Gastrocnemius medialis (tissue), 4 donors: ENCODE measurements at places on chromosomes 3 and 15. TPM values are rescaled to one million over a fixed set of nuclear protein-coding genes. Genes with fewer than 3 reads are reported as not detected.

DNA sequence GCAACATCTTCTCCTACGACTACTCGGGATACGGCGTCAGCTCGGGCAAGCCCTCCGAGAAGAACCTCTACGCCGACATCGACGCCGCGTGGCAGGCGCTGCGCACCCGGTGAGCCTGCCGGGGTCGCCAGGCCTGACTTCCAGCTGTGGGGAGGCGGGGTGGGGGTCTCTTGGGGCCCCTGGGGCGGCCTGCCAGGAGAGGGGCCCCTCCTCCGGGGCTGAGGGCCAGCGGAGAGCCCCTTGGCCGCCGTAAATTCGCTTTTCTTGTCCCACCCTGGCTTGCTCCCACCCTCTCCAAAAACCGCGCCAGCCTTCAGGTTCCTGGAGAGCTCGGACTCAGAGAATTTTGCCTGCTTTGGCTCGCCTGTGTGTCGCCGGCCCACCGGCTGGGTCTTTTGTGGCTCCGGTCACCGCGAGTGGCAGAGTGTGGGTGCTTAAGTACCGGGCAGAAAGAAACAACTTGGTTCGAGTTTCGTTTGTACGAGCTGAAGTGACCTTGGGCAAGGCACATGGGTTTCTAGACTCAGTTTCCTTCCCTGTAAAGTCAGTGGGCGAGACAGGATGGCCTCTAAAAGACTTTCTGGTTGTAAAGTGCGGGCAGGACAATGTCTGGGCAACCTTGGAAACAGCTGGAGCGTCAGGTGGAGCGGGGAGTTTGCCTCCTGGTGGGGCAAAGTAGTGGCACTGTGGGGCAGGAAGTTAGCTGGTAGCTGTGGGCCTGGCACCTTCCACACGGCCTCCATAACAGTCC lies 976 bp downstream of the ABHD17C start:
- H3K36me3 ChIP-seq: no peaks in the 10 kb centered on the region
- DNase-seq: no peak
- no peak overlapping the region for H3K27ac ChIP-seq

- no peaks in the 10 kb centered on the region for H3K27me3 ChIP-seq
- no peaks in the 10 kb centered on the region for H3K4me1 ChIP-seq
- H3K4me3 ChIP-seq: no peak overlapping the region
- H3K36me3 ChIP-seq: no peaks in the 10 kb centered on the region
These were observed 95.5 kb downstream of the FHIT start for GRCh38 chr3:61155701-61156292.

Gene ANXA2
- 304 TPM for total RNA-seq

DNA sequence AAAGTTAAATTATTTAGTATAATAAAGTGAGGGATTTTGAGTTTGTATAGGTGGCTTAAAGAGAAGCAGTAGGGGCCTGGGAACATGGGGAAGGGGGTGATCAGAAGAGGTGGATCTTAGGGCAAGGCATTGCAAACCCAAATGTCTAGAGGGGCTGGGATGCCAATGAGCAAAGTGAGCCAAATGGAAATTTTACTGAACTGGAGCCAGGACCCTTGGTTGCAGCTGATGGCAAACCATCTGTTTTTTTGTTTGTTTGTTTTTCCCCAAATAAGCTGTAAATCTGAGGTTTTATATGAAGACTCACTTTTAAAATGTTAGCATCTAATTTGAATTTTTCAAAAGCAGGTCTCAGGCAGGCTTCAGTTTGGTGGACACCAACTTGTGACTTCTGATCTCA lies 14.8 kb upstream of the PARP14 start:
- no peaks in the 10 kb centered on the region for H3K27me3 ChIP-seq
- no peaks in the 10 kb centered on the region for H3K4me1 ChIP-seq
- no peak overlapping the region for H3K4me3 ChIP-seq
- no peak overlapping the region for H3K27ac ChIP-seq

DNA sequence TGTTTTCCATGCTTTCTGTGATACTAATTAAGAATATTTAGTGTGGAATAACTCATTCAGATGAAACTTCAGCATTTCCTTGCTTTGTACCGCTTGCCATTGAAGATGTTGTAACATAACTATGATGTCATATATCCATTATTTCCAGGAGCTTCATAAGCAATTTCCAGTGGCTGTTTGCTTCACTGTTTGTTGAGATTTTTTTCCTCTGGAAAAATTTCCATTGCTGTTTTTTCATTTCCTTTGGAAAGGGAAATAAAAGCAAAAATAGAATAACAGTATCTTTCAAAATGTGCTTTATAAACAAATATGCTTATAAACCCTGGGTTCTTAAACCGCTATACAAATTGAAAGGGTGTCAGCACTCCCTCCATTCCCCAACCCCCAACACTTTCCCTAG lies 319.6 kb upstream of the SEMA6D start:
- no peak overlapping the region for H3K27ac ChIP-seq
- no peak overlapping the region for H3K4me3 ChIP-seq
- no peaks in the 10 kb centered on the region for H3K27me3 ChIP-seq
- no peak for DNase-seq
- no peaks in the 10 kb centered on the region for H3K4me1 ChIP-seq
- H3K36me3 ChIP-seq: no peaks in the 10 kb centered on the region

DNA sequence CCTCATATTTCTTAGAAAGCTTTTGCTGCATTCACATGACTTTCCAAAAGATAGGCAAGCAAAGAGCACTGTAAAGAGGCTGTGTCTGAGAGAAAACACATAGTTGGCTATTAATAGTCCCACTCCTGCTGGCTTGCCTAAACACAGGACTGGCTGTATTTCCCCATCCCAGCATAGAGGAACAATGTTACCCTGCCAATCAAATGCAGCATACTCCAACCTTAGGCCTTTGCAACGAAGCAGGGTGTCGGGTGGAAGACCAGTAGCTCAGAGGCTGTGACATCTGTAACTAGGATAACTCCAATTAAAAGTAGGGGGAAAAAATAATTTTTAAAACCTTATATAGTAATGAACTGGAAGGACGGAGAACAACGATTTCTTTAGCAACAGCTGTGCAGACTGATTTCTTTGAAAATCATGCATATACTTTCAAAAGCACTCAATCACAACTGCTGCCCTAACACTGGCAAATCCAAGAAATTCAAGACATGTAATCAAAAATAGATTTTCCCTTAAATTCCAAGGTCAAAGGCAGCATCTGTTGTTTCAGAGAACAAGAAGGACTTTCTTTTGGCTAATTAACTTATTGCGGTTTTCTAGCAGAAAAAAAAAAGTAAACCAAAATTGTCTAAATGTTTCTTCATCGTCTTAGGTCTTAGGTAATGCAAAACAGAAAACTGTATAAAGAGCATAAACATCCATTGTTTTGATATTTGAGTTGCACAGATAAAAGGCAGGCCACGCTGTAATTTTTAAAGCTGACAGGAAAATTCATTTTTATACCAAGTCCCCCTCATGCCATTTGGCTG lies 139.3 kb downstream of the TNIK start:
- peak overlapping the region; percentile 77 for H3K27ac ChIP-seq
- H3K4me3 ChIP-seq: no peak overlapping the region
- H3K36me3 ChIP-seq: no peaks in the 10 kb centered on the region
- peak; percentile 83 for DNase-seq
- H3K27me3 ChIP-seq: no peaks in the 10 kb centered on the region

- H3K27me3 ChIP-seq: no peaks in the 10 kb centered on the region
- H3K27ac ChIP-seq: peak overlapping the region; percentile 84
- no peaks in the 10 kb centered on the region for H3K36me3 ChIP-seq
- peaks cover 60% of the 10 kb centered on the region for H3K4me1 ChIP-seq
- no peak for DNase-seq
These were observed 4.6 kb downstream of the STIMATE start for GRCh38 chr3:52892625-52893311.

DNA sequence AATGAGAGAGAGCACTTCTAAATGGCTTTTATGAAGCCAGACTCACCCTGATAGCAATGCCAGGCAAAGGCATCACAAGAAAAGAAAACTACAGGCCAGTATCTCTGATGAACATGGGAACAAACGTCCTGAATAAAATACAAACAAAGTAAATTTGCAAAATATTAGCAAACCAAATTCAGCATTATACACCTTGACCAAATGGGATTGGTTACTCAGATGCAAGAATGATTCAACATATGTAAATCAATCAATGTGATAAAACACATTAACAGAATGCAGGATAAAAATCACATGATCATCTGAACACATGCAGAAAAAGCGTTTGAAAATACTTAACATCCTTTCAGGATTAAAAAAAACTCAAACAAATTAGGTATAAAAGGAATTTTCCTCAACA lies 494.9 kb upstream of the CCDC54 start:
- no peak overlapping the region for H3K4me3 ChIP-seq
- H3K27ac ChIP-seq: no peak overlapping the region
- H3K27me3 ChIP-seq: no peaks in the 10 kb centered on the region
- no peaks in the 10 kb centered on the region for H3K4me1 ChIP-seq

DNA sequence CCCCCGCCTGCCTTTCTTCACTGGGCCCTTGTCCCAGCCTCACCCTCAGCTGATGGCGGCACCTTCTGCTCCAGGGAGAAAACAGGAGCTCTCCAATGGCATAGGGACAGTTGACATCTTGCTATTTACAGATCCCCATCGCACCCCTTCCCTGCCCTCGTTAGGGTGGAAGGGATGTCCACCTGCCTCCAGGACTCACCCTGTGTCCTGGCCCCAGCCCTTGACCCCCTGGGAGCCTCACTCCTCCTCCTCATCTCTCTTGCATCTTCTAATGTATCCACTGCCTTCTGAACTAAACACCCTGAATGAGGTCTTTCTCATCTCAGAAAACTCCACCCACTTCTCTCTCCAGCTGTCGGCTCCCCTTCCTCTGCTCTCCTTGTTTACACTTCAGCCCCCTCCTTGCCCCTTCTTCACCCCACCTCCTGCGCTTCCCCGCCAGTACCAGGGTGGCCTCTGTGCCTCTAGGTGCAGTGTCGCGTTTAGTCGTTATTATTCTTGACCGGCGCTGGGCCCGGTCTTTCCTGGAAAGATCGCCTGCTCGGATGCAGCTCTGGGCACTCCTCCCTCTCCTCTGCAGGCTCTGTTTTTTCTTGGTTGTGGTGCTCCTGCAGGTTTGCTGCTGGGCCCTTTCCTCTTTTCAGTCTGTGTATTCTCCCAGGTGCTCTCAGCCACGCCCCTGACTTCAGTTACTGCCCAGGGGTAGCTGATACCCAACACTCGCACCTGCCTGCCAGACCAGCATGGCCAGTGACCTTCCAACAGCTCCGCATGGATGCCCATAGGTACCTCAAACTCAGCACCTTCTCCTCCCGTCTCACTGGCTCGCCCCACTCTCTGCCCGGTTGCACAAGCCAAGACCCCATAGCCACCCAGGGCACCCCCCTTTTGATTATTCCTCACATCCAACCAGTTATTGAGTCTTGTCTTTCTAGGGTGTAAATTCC lies 42.9 kb downstream of the PML start:
- DNase-seq: no peak
- no peak overlapping the region for H3K4me3 ChIP-seq
- no peaks in the 10 kb centered on the region for H3K27me3 ChIP-seq
- H3K36me3 ChIP-seq: peaks cover 35% of the 10 kb centered on the region
- no peak overlapping the region for H3K27ac ChIP-seq

GRCh38 chr3:66629982-66630368 lies 129.2 kb upstream of the LRIG1 start:
- H3K36me3 ChIP-seq: no peaks in the 10 kb centered on the region
- DNase-seq: no peak
- no peak overlapping the region for H3K27ac ChIP-seq
- H3K4me3 ChIP-seq: no peak overlapping the region

DNA sequence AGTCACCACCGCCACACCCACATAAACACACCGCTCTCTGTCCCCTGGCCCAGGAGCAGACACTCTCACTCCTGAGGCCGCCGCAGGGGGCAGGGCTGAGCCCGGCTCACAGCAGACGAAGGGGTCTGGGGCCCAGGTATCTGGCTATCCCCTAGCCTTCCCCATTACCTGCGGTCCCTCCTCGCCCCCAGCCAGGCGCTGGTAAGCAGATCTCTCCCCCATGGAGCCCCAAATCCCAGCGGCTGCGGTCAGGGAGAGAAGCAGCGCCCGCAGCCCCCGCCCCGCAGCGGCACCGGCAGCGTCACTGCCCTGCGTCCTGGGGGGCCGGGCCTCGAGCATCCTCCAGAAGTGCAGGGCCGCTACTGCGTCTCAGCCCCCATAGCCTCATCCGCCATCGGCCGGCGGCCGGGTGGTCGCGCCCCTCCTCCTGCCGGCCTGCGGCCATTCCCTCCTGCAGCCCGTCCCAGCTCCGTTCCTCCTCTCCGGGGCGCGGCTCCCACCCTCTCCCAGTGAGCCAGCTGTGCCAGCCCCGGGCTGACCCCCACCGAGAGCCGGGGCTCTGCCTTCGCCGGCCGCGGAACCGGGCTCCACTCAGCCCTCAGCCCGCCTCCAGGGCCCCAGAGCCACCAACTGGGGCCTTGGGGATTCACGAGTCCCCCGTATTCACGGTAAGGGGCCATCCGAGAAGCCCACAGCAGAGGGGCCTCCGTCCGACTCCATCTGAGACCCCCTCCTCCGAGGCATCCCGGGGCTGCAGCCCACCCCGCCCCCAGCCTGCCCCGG lies 13.1 kb downstream of the TNK2 start:
- no peaks in the 10 kb centered on the region for H3K36me3 ChIP-seq
- H3K27ac ChIP-seq: peak overlapping the region; percentile 91
- DNase-seq: peak; percentile 73
- peak overlapping the region; percentile 73 for H3K4me3 ChIP-seq

Gene PEX5L
- total RNA-seq: 0.16 TPM

Gene POTEB3
- not detected for total RNA-seq

DNA sequence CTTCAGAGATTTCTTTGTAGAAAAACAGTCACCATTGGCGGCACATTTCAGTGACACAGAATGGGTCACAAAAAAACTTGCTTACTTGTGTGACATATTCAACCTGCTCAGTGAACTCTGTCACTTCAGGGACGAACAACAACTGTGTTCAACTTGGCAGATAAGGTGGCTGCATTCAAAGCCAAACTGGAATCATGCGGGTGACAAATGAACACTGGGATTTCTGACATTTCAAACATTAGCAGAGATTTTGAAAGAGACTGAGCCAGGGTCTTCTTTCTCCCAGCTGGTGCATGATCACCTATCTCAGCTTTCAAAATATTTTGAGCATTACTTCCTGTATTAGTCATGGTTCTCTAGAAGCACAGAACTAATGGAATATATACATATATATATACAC lies 1.9 kb upstream of the EID1 start:
- no peak for DNase-seq
- no peak overlapping the region for H3K4me3 ChIP-seq

GRCh38 chr3:55691141-55691540 lies 204.0 kb upstream of the WNT5A start:
- H3K27me3 ChIP-seq: no peaks in the 10 kb centered on the region
- H3K36me3 ChIP-seq: no peaks in the 10 kb centered on the region
- DNase-seq: no peak

- H3K27me3 ChIP-seq: no peaks in the 10 kb centered on the region
- peaks cover 3% of the 10 kb centered on the region for H3K4me1 ChIP-seq
- no peaks in the 10 kb centered on the region for H3K36me3 ChIP-seq
These were observed 45.3 kb upstream of the NEDD4 start for GRCh38 chr15:56038707-56039106.

GRCh38 chr3:11455956-11456355 lies 183.8 kb downstream of the ATG7 start:
- H3K36me3 ChIP-seq: no peaks in the 10 kb centered on the region
- no peaks in the 10 kb centered on the region for H3K27me3 ChIP-seq
- H3K4me1 ChIP-seq: peaks cover 7% of the 10 kb centered on the region

- no peak overlapping the region for H3K4me3 ChIP-seq
- DNase-seq: no peak
- no peaks in the 10 kb centered on the region for H3K36me3 ChIP-seq
- H3K27me3 ChIP-seq: no peaks in the 10 kb centered on the region
- peaks cover 99% of the 10 kb centered on the region for H3K4me1 ChIP-seq
- peak overlapping the region; percentile 97 for H3K27ac ChIP-seq
These were observed 6.8 kb downstream of the ARL6IP5 start for GRCh38 chr3:69091389-69092029.

Gene QARS1
- total RNA-seq: 184 TPM

Gene CPA3
- 1.00 TPM for total RNA-seq
